ENCODE measurements at places on chromosomes 5 and 9.
A peak's percentile ranks its signal among the peaks of the same experiment; 100 is the strongest.

- no peak for DNase-seq
These were observed 207.2 kb upstream of the RFX3 start for GRCh38 chr9:3733039-3733408.

DNA sequence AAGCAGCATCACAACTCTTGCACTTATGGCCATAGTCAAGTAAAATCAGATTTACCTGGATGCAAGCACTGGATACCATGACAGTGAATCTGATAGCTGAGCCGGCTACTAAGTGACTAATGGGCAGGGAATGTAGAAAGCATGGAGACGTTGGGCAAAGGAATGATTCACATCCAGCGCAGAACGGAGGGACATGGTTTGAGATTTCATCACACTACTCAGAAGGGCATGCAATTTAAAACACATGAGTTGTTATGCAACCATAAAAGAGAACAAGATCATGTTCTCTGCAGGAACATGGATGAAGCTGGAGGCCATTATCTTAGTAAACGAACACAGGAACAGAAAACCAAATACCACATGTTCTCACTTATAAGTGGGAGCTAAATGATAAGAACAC lies 169.1 kb upstream of the PIK3R1 start:
- DNase-seq: no peak

DNA sequence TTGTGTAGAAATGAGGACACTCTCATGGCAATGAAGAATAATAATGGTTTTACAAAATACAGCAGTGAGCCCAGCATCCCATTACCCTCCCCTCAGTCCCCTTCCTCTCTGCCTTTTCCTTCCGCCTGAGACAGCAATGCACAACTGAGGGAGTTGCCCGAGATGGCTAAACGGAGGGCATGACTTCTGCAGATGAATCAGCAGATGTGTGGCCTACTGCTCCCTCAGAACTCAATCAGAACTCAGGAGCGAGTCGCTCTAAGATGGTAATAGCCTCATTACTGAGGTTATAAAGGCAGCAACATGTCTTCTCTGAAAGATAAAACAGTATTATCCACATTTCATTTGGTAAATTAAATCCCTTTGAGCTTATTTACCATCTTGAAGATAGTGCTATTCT lies 326.6 kb downstream of the ENC1 start:
- DNase-seq: no peak

- no peak for DNase-seq
These were observed 13.4 kb upstream of the JADE2 start for GRCh38 chr5:134511796-134512660.

DNA sequence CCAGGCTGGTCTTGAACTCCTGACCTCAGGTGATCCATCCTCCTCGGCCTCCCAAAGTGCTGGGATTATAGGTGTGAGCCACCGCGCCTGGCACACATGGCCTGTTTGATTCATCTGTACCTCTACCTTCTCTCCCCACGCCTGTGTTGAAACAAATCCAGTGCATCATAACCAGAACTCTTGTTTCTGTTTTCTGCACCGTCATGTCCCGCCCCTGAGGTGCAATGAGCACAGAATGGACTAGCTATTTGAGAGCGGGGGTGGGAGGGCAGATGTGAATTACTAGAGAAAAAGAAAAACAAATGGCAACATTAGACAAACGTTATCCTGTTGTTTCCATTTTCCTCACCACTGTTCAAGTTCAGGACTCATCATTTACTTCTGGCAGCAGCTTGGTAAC lies 10.7 kb upstream of the FAM193B start:
- DNase-seq: no peak

GRCh38 chr5:181221792-181222629 lies 1.1 kb upstream of the TRIM41 start:
- peak; percentile 98 for DNase-seq

Data from endothelial cell (in vitro differentiated cells).